Hematopoietic multipotent progenitor cell (in vitro differentiated cells): ENCODE measurements at places on chromosomes 7 and 10. TPM values are rescaled to one million over a fixed set of nuclear protein-coding genes. Genes with fewer than 3 reads are reported as not detected.

DHX32 gene
- 15.1 TPM for total RNA-seq

XRCC2 gene
- 2.4 TPM for total RNA-seq

C10orf53 gene
- under 0.01 TPM for total RNA-seq

ARHGEF35 gene
- total RNA-seq, result 0.54 TPM

IFIT1B gene
- total RNA-seq, result under 0.01 TPM

CCZ1 gene
- 18.3 TPM for total RNA-seq

NPY4R2 gene
- total RNA-seq, result under 0.01 TPM

GLI3 gene
- total RNA-seq, result 0.27 TPM

LIPN gene
- total RNA-seq, result not detected

TFR2 gene
- total RNA-seq, result 51.7 TPM

ASZ1 gene
- not detected for total RNA-seq

EBLN1 gene
- not detected for total RNA-seq

HKDC1 gene
- total RNA-seq, result not detected

FBXO24 gene
- total RNA-seq, result 0.81 TPM

FAM25C gene
- not detected for total RNA-seq

TBXAS1 gene
- 121 TPM for total RNA-seq

TAS2R3 gene
- 1.1 TPM for total RNA-seq
